ENCODE measurements at places on chromosomes 3 and 15.

- DNase-seq, result no peak
Measured at GRCh38 chr3:121943431-121943830, 49.2 kb downstream of the SLC15A2 start.

GRCh38 chr15:69668963-69669362 is 216.3 kb downstream of the RPLP1 start:
- no peak for DNase-seq

DNA sequence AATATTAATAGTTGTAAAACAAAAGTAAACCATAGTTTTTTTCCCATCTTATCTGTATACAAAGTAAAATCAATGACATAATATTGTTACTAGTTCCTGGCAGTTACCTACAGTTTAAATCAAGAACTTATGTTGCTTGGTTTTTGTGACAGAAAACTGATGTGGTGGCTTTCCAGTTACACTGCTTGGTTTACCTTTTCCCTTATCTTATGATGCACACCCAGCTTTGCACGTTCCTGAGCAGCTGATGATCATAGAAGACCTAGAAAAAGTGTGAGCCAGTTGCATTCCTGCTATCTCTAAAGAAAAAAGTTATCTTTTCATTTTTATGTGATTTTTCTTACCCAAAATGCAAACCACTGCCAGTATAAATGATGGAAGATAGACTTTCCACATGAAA is 36.4 kb upstream of the LAMP3 start:
- no peak for DNase-seq

- no peak for DNase-seq
Measured at GRCh38 chr3:190747571-190747970, 114.9 kb downstream of the GMNC start.

GRCh38 chr15:29029651-29030195 is 143.9 kb downstream of the APBA2 start:
- DNase-seq, result no peak

DNA sequence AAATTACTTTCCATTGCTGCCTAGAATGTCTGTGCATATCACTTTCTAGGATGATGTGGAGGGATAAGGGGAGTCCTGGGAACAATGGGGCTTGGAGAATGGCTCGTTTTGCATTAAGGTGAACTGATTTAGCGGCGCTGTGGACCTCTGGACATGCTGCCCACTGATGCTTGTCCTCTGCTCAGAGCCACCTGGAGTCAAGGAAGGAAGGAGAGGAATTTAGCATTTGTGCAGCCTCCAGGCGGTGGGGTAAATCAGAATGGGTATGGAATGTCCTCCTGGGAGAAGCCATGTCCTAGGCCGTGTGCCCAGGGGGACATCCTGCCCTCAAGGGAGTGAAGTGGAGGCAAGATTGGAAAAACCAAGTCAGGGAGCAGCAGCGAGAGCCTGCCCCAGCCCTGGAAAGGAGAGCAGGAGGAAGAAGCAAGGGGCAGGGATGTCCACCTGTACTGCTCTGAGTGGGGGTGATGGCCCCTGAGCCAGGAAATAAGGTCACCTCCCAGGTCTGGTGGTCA is 37.8 kb downstream of the KY start:
- DNase-seq, result no peak

- no peak for DNase-seq
Measured at GRCh38 chr15:69088300-69088965, 72.0 kb upstream of the GLCE start.

DNA sequence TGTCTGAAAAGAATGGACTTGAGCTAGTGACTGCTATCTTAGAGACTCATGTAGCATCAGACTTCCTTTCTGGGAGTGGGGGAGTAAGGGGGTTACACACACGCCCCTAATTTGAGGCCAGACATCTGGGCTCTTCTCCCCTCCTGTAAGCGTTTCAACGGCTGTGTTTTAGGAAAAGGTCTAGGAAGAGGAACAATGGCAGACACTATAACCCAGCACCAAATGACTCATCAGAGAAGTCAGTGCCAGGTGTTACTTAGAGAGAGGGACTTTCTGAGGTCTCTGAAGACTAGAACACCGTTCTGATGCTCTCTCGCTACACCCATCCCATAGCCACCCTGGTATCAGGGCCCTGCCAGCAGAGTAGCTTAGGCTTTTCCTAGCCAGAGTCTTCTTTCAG is 65.5 kb downstream of the SSUH2 start:
- DNase-seq, result no peak

DNA sequence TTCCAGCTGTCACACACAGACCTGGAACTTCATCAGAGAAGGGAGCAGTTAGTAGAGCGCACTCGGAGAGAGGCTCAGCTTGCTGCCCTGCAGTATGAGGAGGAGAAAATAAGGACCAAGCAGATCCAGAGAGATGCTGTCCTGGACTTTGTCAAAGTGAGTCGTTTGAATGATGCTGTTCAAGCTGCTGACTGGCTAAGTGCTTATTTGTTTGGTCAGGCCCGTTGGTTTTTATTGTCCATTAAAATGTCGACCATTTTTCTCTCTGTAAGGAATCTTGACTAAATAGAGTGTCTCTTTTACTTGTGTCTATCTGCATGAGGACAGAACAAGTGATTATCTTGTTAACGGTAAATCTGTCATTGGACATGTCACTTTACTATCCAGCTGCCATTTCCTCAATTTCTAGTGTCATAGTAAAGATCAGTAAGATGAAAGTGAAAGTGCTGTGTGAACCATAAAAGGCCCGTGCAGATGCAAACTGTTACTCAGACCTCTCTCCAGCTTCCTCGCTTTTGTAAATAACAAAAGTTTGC is 56.9 kb downstream of the LRCH3 start:
- DNase-seq, result no peak

GRCh38 chr3:33430061-33430460 is 10.1 kb downstream of the UBP1 start:
- no peak for DNase-seq

- DNase-seq, result no peak
Measured at GRCh38 chr3:134350861-134351311, 23.4 kb downstream of the AMOTL2 start.

DNA sequence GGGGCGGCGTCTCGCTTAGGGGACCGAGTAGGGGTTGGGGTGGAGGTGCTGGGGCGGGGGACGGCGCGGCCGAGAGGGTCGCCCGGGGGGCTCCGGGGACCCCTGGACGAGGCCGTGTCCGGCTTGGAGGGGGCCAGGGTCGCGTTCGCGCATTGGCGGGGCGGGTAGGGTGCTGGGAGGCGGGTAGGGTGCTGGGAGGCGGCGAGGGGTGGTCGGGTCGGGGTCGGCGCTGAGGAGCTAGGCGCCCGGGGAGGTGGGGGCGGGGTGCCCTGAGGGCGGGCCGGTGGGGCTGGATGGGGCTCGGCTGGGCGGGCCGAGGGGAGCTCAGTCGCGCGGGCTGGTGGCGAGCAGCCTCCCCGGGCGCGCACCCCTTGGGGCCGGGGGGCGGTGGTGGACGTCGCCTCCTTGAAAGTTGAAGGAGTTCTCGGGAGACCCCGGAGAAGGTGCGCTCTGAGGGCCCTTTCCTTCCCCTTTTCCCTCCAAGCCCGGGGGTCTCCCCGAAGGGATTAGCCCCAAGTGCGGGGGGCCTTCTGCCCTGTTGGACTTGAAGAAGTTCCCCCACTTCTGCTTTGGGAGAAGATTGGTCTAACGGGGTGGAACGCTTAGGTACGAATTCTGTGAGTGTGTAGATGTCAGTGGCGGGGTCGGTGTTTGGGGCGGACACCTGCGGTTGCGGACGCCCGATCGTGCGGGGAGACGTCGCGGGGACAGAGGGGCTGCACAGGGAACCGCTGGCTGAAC is 543 bp downstream of the MEF2A start:
- DNase-seq, result peak; percentile 63

DNA sequence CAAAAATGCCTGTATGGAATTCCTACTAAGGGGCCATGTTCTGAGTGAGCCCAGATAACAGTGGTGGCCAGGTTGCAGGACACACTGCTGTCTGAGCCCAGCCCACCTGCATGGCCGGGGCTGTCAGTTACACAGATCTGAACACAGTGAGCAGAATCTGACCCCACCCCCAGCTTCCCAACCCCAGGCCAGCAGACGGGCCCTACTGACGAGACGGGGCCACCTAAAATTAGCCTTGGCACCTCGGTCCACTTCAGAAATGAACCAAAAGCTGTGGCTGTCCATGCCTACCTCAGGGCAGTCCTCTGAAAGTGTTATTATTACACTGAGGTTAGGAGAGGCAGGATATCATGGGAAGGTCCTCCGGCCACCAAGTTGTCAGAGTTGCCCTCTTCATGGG is 51.8 kb downstream of the LMCD1 start:
- DNase-seq, result no peak

DNA sequence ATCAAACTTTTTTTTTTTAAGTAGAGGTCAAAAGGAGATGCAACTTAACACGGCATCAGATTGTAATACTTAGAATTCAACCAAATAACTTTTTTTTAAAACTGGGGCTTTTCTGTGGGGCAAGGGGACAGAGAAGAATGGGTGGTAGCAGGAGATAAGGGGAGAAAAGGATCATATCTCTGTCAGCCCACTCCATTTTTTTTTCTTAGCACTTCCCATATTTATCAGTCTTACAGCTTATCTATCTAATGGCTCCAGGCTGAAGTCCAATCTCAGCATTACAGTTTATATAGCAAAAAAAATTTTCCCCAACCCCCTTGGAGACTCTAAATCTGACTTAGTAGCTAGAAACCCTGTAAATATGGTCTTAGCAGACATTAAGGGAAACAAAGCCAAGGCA is 69.3 kb downstream of the PIK3R4 start:
- no peak for DNase-seq

GRCh38 chr15:70507772-70508371 is 255.5 kb downstream of the UACA start:
- DNase-seq, result no peak

DNA sequence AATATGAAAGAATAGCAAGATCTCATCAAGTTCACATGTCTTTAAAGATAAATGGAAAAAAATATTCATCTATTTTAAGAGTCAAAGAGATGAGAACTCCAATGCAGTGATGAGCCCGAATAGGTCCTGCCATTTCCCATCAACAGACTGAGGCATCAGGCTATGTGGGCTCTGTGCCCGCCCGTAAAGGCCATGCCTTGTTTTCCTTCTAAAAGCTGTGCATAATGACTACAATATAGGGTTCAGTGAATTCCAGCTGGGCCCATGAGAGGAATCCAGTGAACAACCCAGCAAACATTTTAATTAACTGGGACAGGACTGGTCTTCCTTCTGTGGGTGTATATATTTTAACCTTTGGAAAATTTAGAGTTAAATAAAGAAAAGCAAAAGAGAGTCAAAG is 44.6 kb downstream of the RASGRP1 start:
- DNase-seq, result no peak

- no peak for DNase-seq
Measured at GRCh38 chr3:8517487-8517886, 15.9 kb downstream of the LMCD1 start.

Measured in ovary (tissue), 10 donors.